ENCODE measurements at places on chromosomes 4 and X.

- DNase-seq = no peak
Measured at GRCh38 chrX:68992821-68993397, 164.1 kb downstream of the EFNB1 start.

DNA sequence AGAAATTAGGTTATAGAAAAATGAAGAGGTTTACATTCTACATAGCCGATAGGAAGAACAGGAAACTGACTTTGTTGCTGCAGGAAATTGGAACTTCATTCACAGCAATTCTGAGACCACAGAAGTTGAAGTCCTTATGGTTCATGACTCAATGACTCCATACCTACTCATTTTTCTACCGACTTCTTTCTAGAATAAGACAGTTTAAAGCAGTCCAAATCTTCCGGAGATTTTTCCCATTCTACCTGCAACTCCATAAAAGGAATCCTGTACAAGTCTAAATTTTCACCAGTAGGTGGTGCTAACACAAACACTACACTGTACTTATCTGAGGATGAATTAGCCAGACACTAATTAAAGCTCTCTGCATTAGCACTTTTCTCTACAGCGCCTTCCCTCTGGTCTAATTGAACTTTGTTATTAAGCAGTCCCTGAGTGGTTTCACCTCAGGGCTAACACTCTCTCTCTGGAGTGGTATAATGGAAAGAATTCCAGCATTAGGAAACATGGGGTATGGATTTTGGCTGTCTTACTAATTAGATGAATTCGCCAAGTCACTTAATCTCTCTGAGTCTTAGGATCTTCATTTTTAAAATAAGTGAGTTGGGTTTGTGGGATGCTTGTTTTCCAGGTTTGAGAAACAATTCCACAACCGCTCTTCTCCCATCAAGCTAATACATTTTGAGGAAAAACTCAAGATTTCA, 167.9 kb downstream of the SMIM20 start:
- no peak for DNase-seq

DNA sequence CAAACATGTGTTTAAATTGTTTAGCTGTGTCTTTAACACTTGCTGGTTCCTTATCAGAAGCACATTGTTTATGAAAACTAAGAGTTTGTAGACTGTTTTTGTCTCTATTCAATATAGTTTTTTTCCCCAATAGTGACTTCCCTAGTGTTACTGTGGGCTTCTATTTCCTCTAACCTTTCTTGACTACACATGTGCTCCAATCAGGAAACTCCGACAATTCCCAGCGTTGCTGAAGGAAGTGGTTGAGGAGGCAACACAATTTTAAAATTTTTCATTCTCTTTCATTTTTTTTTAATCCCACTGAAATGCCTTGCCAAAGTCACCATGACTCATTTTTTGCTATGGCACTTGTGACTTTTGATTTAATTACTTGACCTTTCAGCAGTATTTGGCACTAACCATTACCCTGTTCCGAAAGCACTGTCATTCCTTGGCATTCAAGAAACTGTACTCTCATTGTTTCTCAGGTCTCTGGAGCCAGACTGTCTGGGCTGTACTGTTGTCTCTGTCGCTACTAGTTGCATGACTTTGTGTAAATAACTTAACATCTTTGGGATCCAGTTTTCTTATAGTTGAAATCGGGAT, 67.6 kb upstream of the FREM3 start:
- no peak for DNase-seq

GRCh38 chrX:46477435-46477834, 67.8 kb downstream of the ZNF674 start:
- no peak for DNase-seq

GRCh38 chrX:1464971-1465285, 12.2 kb upstream of the ASMTL start:
- DNase-seq = no peak

- no peak for DNase-seq
Measured at GRCh38 chrX:42524379-42524778, 253.6 kb downstream of the PPP1R2C start.

DNA sequence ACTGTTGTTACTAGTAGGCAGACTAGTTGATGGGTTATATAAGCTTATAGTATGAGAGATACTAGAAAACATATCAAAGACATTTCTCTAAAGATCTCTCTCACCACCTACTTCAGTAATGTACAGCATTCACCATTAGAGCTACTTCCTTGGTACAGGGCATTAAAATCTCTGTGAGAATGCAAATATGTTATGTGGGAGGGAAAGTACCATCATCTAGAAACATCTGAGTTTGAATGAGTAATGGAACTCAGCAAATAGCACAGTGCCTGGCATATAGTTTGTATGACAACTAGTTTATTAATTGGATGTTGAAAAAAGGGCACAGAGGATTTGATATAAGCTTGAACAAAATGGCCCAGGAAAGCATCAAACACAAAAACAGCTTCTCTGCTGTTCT, 211.1 kb downstream of the GLUD2 start:
- no peak for DNase-seq

- no peak for DNase-seq
Measured at GRCh38 chr4:17595471-17596005, 18.5 kb downstream of the LAP3 start.

DNA sequence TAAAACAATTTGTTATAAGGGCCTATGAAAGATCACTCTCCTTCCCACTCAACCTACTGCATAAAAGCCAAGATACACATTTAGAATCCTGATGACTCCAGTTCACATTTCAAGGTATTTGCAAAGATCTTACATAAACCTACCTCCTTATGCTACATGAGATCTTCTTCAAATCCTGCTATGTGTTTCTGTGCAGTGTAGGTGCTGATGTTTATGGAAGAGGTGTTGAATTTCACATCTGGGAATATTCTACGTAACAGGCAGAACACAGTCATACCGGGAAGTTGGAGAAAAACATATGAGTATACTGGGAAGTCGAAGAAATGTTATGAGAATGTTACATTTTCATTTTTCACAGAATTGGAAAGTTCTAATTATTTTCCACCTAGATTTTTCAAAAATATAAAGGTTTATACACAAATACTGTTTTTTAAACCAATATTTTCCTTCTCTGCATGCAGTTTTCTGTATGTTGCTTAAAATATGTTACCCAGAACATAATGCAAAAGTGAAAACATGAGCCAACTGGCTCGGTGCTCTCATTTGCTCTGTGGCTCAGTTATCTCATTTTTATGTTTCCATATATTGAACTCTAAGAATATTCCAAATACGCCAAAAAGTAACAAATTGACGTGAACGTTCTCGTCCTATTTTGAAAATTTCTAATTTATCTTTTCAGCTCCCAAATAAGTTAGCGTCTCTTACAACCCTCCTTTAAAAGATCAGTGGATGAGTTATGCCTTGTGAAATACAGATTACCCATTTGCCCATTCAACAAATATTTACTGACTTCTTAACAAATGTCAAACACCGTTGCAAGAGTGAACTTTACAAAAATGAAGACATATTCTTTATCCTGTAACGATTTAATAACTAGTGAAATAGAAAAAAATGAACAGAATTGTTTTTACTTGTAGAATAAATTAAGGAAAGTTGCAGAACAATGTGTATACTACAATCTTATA, 899.3 kb downstream of the STIM2 start:
- DNase-seq = no peak

DNA sequence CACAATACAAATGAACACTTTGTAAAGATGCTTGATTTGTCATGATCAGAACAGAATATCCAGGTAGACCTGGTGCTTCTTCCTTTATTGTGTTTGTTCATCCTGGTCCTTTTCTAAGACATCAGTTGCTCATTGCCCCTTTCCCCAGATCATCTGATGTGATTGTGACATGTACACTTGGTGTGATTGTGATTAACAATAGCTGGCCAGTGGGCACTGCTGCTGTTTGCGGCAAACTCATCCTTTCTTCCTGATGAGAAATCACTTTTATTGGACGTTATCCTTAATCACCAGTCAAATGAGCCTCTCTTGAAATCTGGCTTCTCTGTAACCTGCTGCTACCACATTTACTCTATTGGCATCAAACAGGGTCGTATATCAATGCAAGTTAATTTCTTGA, 135.1 kb downstream of the PCDH7 start:
- no peak for DNase-seq

DNA sequence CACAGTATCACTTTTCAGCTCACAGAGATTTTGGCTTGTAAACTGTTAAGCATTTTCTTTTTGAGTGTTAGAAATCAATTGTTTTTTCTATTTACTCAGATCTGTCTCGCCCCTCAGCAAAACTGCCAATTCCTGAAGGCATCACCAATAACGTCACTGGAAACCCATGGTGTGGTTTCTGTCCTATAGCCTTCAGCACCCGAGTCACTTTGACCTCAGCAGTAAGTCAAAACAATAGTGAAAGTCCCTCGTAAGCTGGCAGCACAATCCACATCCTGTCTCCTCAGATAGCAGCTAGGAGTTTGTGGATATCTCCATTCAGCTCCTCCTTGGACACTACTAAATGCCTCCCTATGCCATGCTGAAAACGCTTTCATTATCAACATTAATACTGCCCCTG, 1787.4 kb upstream of the ADGRL3 start:
- no peak for DNase-seq

- DNase-seq = no peak
Measured at GRCh38 chr4:127975121-127975770, 10.0 kb downstream of the ABHD18 start.

DNA sequence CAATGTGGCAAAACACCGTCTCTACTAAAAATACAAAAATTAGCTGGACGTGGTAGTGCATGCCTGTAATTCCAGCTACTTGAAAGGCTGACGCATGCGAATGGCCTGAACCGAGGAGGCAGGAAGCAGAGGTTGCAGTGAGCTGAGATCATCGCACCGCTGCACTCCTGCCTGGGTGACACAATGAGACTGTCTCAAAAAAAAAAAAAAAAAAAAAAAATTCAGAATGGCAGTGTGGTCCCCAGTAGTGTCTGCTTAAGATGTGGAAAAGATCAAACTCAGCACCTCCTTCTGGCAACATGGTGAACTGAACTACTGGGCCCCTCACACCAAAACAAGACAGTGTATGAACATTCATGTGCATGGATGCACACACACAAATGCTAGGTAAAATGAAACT, 32.2 kb downstream of the SMS start:
- DNase-seq = no peak

DNA sequence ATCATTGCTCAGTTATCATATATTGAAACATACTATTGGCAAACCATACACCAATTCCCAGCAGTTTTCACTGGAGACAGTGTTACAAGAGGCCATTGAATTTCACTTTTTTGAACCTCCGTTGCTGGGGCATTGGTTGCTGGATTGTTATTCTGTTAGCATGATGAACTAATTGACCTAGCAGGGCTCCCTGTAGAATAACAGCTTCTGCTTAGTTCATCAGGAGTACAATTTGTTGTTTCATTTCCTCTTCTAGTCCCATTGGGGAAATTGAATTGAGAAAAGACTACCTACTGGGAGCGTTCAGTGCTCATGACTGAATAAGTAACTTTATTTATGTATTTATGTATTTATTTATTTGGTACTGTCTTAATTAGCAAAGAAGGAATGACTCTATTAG, 151.6 kb downstream of the SLIT2 start:
- no peak for DNase-seq

DNA sequence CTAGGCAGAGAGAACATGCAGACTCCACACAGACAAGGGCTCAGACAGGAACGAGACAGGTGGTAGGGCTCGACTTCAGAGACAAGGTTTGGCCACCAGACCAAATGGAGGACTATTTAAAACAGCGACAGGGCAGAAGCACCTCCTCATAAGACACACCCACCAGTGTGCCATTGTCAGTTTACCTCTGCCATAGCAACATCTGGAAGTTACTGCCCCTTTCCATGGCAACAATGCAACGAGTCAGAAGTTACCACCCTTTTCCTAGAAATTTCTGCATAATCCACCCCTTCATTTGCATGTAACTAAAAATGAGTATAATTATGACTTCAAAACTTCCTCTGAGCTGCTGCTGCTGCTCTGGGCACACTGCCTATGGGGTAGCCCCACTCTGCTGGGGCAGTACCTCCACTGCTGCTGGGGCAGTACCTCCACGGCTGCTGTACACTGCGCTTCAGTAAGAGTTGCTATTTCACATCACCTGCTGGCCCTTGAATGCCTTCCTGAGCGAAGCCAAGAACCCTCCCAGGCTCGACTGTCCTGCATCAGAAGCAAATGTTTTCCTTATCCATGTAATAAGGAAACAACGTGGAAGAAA, 2222.3 kb upstream of the AGA start:
- no peak for DNase-seq

GRCh38 chr4:186643501-186644310, 80.0 kb downstream of the FAT1 start:
- DNase-seq = no peak

DNA sequence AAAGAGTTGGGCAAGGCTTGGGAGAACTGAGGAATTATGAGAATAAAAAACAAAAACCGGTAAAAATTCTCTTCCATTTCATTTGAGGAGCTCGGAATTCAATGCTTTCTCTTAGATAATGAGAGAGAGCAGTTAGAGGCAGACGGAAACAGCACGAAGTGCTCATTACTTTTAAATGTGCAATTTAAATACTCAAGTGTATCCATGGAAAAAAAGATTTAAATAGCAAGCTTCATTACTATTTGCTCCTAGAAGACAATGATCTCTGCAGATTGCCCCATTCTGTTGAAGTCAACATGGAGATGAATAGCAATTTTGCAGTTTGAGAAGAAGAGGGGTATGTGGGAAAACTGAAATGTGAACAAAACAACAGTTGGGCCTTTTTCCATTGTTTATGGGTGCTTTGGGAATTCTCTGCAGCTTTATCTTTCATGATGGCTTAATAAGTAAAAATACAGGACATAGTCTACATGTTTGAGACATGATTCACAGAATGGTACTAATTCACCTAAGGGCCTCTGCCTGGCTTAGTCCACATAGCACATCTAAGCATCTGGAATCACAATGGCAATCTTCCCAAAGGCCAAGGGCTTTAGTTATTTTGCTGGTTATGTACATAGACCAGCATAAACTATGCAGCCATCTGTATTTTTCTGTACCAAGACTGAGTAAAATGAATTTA, 512.7 kb upstream of the FAT1 start:
- no peak for DNase-seq

DNA sequence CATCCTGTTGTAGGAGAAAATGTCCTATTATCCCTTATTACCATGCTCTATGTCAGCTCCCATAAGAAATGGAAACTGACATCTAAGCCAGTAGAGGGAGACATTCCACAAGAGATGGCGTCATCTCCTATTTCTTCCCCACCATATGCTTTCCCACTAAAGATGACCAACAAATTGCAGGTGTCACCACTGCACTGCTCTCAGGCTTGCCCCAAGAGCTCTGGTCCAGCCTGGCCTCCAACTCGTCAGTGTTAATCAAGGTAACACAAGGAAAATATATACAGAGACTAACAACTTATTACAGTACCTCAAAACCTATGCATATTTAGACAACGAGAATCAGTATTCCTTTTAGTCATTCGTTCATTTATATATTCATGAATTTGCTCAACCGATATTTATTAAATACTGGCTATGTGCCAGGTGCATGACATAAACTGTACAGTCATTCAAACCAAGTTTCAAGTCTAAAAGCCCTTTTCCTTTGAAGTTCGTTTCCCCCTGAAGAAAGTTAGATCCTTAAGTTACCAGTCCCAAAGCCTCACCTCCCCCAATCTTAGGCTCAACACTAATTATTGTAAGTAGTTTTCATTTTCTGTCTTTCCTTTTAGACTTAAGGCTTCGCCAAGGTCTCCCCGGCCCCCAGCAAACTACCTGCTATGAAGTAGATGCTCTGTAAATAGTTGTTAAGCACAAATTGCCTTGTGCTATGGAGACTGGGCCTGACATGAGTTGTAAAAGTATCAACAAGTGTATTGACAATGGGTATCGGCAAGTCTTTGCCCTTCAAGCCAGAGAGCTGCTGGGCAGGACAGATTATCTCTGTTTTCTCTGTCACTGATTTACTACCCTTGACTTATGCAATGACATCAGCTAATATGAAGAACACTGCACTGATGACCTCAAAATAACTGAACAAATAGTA, 3.1 kb upstream of the FGB start:
- no peak for DNase-seq

GRCh38 chrX:123909523-123909922, 49.7 kb downstream of the XIAP start:
- DNase-seq = no peak
